ENCODE measurements at places on chromosomes 2 and 18.

DNA sequence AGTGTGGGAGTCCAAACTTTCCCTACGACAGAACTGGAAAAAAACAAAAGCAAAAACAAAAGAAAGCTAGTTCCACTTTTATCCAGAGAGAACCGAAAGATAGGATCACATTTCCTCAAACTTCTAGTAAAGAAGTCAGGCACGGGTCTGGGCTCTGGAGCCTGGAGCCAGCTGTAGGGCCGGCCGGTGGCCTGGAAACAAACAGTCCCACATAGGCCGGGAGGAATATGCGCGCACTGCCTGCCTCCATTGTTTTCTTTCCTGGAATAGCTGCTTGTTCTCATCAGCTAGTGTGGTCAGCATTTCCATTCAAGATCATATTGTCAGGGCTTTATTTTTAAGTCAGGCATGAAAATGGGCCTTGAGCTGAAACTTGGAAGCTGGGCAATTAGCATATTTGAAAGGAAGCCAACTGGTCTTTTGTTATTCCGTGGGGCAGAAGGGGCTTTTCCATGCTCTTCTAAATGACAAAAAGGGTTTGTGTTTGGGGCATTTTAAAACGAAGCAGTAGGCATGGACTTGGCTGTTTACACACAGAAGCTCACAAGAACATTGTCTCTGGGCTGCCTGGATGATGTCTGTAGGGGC lies 58.7 kb upstream of the RFX8 start:
- DNase-seq = no peak

GRCh38 chr18:1965541-1965940 lies 605.8 kb downstream of the METTL4 start:
- no peak for DNase-seq

- no peak for DNase-seq
Observed at GRCh38 chr2:96690306-96691021, 47.9 kb downstream of the FER1L5 start.

DNA sequence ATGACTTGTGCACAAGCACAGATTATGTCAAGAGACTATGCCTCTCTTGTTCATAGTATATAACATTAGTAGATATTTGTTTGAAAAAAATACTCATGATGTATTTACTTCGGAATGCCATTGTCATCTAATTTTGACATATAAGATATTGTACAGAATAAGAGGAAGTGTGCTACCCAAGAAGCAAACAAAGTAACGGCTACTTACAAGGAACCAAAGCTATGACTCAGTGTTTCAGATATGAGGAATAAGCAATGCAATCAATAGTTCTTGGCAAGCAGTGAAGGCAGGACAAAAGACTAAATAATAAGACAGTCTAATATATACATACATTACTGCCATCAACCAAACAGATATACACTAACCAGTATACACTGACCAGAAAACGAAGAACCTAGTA lies 256.3 kb downstream of the CCDC178 start:
- no peak for DNase-seq

- DNase-seq = no peak
Observed at GRCh38 chr18:72999971-73000607, 132.3 kb upstream of the NETO1 start.

- DNase-seq = no peak
Observed at GRCh38 chr2:141957321-141957720, 173.5 kb downstream of the LRP1B start.

DNA sequence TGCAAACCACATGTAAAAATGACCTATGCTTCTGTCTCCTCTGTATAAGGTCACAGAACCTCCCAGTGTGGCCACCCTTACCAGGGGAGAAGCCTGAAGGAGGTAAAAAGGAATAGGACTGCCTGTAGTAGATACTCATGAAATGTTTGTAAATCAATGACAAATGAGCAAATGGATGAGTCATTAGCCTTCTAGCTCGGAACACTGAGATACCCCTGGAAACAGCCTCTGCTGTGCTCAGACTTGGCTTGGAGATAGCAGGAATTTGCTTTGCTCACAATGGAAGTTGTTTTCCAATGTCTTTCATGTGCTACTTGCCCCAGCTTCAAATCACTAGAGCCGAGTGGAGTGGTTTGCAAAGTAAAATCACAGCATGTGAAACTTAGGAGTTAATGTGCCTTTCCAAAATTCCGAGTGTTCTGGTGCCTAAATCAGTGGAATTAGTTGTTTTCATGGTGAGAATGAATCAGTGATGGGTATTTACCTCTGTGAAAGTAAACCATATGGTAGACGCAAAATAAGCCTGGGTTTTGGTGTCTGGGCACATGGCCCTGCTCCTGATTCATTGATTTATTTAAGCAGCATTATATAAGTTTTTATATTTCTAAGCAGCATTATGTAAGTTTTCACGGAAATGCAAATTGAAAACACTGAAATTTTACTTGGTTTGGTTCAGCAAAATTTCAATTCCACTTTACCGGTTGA lies 154.0 kb upstream of the MAP3K20 start:
- no peak for DNase-seq

DNA sequence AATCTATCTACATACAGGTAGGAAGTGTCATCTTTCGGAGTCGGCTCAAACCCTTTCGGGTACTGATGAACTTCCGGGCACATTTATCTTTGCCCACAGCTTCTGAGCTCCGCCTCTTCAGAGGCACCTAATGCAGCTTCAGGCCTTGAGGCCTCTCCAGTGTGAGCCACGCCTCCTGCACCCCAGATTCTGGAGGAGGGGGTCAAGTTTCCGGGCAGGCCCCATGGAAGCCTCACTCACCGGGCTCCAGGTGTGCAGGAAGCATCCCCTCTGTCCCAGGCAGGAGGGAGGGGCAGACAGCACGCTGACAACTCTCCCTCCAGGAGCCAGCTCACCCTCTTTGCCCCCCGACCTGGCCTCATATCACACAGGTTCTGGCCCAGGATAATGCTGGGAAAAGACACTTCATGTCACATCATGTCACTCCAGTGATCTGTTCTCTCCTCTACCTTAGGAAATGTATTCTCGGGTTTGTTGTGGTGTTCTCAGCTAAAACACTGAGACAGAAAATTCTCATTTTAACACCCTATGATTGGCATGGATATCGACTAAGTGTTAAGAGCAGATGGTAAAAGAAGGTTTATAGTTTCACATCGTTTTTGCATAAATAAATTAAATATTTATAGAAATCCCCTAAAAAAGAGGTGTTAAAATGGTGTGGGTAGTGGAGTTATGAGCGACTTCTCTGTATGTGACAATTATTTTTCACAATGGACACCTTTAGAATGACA lies 46.2 kb upstream of the COPS8 start:
- no peak for DNase-seq

GRCh38 chr2:100184055-100184737 lies 41.8 kb upstream of the AFF3 start:
- no peak for DNase-seq

DNA sequence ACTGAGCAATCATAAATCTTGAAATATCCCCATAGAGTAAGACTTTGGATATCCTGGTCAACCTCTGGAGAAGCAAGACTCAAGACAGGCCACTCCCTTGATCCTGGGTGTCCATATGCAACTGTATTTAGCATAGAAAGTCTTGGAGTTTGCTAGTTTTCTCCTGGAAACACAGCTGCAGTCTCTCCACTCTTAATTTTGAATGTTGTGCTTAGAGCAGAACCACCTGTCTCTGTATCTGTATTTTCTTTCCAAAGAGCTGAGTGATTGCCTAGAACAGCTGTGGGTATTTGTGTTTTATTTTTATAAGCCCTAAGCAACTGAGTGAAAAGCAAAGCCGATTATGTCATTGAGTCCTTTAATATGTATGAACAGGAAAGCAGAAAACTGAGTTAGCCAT lies 64.1 kb upstream of the ADAM23 start:
- DNase-seq = no peak

DNA sequence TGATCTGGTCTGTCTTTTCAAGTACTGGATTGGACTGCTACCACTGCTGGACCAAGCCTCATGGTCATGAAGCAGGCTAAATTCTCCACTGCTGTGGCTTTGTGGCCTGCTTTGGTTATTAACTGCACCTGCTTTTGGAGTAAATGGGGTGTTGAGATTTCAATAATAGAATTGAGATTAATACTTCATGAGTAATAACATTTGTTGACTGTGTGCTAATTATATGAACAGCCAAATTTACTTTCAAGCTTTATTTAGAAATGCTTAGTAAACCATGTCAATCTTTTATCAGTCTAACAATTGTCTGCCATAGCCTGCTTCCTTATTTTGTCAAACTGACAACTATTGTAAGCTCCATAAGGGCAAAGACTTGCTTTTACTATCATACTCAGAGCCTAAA lies 27.4 kb upstream of the MTIF2 start:
- no peak for DNase-seq

DNA sequence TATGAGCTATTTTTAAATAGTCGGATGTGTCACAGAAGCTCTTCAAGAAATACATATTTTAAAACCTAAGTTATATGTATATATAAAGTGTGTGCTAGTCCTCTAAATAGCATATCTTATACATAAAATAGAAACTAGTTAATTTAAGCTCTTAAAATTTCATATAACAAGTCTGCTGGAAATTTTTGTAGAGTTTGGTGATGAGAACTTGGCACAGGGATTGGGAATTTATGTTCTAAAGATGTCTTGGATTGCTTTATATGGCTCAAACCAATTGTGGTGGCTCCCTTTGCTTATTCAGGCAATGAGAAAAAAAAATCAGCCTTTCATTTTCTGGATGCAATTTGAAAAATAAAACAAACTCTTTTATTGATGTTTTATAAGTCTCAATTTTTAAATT lies 142.8 kb upstream of the KCNJ3 start:
- no peak for DNase-seq

DNA sequence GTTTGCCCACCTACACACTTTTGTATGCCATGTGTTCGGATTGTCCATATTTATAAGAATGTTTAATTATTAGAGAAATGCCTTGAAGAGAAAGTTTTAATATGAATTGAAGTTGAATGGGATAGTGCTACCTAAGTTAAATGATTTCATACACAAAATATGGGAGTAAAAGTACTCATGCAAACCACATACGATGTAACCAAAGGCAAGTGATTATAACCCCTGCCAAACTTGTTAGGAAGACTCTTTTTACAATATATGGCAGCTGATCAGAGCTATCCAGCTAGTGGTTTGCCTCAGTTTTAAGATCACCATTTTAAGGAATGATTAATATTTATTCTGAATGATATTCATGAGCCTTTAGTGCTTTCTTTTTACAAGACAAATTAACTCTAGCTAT lies 106.7 kb downstream of the MYO1B start:
- DNase-seq = no peak

- DNase-seq = no peak
Observed at GRCh38 chr2:23293063-23293462, 91.9 kb upstream of the KLHL29 start.

DNA sequence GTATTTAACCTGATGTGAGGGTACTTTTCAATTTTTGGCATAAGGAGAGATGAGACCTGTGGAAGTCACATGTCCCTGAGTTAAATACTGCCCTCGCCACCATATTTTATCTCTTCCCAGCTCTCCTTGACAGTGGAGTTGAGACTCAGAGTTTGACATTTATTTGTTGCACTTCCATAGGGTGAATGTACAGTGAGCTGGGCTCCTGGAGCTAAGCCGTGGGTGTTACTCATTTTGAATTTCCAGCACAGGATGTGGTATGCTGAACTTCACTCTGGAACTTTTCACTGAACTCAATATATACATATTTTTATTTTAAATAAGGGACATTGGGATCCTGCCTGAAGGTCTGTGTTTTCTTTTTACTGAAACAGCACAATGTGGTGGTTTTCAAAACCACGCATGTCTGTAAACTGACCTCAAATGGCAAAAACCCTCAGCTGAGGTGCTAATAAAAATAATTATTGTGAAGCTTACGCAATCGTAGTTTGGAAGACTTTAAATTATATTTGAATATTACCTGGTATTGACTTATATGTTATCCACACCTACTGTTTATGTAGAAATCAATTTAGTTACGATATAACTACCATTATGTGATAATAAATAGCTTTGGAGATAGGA lies 12.1 kb downstream of the RNF144A start:
- no peak for DNase-seq

DNA sequence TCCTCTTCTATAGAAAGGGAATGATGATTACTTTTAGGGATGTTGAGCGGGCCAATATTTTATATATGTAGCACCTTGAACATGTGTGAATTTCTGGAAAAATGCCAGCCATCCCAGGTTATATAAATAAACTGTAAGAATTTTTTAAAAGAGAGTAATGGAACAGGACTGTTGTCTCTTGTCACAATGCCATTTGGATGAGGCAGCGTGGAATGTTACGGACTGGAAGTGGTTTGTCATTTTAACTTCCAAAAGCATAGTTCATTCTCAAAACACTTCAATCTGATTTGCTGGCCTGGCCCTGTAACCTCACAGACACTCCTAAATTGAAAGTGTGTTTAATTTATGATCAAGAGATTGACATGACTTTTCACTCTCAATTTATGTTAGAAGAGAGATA lies 70.8 kb downstream of the TPGS2 start:
- DNase-seq = no peak

DNA sequence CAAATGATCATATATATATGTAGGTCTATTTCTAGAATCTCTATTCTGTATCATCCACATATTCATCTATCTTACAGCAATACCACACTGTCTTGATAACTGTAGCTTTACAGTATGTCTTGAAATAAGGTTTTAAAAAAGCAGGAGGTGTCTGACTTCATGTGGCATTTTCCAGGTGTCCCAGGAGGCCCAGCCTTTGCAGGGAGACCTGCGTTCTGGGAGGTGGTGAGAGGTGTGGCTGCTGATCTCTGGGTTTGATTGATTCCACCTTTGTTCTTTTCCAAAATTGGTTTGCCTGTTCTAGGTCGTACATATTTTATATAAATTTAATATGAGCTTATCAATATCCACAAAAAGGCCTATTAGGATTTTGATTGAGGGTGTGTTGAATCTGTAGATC lies 26.6 kb downstream of the DPYSL5 start:
- no peak for DNase-seq

DNA sequence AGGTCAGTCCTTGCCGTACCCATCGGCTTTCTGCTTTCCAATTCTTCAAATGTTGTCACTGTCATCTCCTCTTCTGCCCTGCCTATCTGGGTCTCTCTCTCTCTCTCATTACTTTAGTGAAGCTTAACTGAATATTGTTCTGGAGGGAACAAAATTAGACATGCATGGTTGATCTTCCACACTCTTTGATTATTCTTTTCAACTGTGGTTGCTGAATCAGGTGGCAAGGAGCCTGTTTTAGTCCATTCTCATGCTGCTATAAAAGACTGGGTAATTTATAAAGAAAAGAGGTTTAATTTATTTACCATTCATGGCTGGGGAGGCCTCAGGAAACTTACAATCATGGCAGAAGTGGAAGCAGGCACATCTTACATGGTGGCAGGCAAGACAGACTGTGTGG lies 157.9 kb downstream of the ARL4C start:
- no peak for DNase-seq

DNA sequence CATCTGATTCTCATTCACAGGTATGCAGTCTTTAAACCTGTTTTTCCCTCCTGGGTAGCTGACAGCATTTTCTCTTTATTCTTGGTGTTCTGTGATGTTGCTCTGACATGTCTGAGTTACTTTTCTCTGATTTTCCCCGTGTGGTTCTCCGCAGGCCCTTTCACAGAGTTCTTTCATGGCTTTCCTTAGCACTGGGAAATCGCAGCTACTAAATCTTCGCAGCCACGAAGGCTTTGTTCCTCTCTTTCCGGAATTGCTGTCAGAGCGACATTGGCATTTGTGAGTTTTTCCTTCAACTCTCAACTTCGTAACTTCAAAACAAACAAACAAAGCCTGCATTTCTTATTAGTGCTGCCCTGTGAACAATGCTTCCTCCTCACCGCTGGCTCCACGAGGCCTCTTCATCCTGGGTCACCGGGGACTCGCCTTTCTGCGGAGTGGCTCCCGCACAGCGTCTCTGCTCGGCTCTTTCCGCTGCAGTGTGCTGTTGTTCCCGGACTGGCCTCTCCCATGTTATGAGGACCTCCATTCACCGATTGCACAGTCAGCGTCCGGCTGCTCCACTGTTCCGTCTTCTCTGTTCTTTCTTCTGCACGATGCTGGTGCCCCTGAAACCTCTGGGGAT lies 16.1 kb downstream of the COLEC11 start:
- no peak for DNase-seq
